Smooth muscle cell of the brain vasculature (primary cell): ENCODE measurements at places on chromosomes 2 and 18.
A peak's percentile ranks its signal among the peaks of the same experiment; 100 is the strongest.

DNA sequence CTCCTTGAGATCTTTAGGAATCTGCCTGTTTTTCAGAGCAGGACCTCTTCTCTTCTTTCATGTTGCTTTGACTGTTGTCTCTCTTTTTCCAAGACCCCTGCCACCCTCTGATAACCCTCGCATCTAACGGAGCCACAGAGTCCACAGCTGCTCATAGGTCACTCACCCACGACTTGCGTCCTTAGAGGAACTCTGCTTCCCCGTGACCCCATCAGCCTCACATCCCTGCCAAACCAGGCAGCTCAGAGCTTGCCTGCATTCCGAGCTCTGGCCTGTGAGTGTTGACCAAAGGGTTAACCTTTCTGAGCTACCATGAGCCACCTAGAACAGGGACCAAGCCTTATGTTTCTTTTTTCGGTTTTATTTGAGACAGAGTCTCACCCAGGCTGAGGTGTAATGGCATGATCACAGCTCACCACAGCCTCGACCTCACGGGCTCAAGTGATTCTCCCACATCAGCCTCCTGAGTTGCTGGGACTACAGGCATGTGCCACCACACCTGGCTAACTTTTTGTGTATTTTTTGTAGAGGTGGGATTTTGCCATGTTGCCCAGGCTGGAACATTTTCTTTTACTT lies 36.4 kb downstream of the CABLES1 start:
- no peak for DNase-seq

GRCh38 chr18:52499644-52500043 lies 159.6 kb downstream of the DCC start:
- DNase-seq, result no peak

DNA sequence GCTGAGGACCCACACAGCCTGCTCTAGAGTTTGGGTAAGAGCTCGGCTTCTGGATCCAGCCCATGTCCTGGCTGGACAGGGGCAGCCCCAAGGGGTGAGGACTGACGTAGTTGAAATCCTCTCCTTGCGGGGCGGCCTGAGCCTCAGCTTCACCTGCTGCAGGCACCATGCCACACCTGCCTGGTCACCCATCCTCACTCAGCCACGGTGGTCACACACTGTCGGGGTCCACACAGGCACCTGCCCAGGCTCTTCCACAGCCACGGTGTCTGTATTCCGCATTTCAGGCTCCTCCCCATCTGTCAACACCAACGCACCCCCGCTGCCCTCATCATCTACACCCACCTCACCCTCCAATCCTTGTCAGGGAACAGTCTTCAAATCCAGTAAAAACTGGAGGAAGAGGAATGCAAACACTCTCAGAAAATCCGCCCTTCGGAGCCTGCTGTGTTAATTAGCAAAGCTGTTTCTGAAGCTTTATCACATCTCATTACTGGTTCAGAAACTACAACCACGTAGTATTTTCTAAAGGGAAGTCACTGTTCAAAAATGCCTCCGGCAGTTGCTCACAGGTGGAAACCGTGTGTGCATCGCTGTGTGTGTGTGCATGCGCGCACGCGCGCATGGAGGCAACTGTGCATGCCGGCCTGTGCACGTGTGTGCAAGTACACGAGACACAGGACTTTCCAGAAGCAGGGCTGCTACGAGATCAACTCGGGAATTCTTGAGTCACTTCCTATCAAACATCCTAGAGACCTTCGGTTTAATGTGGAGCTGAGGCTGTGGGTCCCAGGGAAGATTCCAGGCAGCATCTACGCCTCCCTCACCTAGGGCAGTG lies 38.2 kb downstream of the SLC66A2 start:
- no peak for DNase-seq

DNA sequence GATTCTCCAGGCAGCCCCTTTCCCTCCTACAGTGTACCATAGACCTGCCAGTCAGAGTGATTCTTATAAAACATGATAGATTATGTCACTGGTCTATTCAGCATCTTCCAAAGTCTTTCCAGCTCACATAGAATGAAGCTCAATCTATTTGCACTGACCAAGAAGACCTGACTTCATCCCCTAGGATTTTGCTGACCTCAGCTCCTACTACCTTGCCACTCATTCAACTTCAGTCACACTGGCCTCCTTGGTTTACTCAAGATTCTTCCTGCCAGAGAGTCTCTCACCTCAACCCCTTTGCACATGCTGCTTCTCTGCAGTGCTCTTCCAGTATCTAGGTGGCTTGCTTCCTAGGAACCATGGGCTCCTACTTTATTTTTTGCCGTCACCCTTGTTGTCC lies 392.9 kb downstream of the PID1 start:
- DNase-seq, result no peak

DNA sequence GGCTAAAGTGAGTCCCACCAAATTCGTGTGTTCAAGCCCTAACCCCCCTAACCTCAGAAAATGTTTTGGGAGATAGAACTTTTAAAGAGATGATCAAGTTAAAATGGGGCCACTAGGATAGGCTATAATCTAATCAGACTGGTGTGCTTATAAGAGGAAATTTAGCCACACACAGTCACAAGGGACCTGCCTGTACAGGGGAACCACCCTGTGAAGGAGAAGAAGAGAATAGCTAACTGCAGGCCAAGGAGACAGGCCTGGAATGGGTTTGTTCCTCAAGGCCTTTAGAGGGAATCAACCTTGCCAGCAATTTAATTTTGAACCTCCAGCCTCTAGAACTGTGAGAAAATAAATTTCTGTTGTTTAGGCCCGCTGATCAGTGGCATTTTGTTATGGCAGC lies 36.0 kb upstream of the TANK start:
- no peak for DNase-seq

DNA sequence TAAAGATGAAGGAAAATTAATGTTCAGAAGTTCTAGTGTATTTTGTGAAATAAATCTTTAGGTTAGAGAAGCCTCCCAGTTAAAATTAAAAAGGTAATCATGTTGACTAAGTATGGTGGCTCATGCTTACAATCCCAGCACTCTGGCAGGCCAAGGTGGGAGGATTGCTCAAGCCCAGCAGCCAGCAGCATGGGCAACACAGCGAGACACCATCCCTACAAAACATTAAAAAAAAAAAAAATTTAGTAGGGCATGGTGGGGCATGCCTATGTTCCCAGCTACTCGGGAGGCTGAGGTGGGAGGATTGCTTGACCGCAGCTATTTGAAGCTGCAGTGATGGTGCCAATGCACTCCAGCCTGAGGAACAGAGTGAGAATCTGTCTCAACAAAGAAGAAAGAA lies 17.9 kb downstream of the XPO1 start:
- DNase-seq, result no peak

DNA sequence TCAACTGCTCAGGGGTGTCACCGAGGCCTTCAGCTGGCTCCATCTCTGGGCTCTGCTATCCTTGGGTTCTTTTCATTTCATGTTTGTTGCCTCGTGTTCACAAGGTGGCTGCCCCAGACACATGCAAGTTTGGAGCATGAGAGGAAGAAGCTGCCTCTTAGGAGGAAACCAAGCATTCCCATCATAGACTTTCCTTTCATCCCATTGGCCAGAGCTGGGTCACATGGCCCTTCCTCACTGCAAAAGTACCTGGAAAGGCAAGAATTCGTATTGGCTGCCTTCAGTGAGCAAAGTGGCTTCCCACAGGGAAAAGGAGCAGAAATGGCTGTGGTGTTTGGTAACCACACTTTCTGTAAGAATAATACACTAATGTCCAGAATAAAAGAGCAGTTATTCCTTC lies 155.7 kb upstream of the RAB12 start:
- DNase-seq, result no peak

DNA sequence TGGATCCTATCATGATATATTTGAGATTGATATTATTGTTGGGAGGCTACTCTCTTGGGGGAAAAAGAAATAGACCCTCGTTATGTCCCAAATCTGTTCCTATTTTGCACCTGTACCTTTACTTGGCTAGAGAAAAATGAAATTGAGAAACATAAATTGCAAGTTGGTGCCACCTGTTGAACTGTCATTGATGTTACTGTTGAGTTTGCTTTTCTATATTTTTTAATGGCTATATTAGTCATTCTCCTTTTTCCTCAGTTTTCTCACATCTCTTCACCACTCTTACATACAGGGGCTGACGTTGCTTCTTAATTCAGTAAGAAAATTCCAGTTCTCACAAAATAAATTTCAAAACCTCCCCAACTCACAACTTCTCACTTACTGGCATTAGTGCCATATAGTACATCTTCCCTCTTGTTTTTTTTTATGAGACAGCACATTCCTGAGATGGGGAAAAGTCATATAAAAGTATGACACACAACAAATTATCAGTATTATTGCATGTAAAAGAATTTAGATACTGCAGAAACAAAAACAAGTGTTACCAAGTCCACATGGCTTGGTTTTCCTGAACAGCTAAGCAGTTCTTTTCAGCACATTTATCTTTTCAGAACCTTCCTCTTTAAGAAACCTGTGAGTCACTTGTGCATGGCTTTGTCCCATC lies 348.3 kb upstream of the DSEL start:
- DNase-seq, result no peak

GRCh38 chr18:35203067-35203466 lies 37.8 kb upstream of the ZNF397 start:
- DNase-seq, result no peak

GRCh38 chr18:813172-814071 lies 1.4 kb upstream of the YES1 start:
- no peak for DNase-seq

DNA sequence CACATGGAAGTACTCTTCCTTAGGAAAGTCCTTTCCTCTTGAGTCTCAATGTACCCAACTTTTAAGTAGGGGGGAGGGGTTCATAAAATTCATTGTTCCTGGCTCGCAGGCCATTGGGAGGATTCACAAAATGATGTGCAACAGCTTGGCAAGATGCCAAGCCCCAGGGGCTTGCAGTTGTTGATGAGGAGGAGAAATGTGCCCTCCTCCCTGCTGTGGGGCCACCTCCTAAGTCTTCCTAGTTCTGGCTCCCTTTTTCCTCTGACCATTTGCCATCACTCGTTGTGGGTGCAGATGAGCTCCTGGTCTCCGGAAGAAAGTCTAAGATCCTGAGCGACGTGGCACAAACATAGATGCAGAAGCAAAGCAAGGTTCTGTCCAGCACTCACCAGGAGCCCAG lies 435.4 kb downstream of the EIPR1 start:
- DNase-seq, result no peak

GRCh38 chr2:36357847-36358659 lies 2.5 kb downstream of the CRIM1 start:
- DNase-seq, result no peak

DNA sequence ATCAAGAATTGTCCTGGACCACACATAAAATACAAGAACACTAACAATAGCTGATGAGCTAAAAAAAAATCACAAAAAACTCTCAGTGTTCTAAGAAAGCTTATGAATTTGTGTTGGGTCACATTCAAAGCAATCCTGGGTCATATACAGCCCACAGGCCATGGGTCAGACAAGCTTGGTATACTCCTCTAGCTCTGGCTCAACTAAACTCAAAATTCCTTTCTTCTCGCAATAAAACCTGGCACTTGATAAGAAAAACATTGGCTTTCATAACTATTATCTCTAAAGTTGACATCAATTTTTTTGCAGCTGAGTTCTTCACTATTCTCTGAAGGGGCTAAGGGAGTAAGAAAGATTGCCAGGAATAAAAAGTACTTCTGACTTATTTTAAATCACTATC lies 38.3 kb downstream of the FBXO48 start:
- no peak for DNase-seq

GRCh38 chr2:63555931-63556330 lies 32.3 kb downstream of the WDPCP start:
- no peak for DNase-seq

DNA sequence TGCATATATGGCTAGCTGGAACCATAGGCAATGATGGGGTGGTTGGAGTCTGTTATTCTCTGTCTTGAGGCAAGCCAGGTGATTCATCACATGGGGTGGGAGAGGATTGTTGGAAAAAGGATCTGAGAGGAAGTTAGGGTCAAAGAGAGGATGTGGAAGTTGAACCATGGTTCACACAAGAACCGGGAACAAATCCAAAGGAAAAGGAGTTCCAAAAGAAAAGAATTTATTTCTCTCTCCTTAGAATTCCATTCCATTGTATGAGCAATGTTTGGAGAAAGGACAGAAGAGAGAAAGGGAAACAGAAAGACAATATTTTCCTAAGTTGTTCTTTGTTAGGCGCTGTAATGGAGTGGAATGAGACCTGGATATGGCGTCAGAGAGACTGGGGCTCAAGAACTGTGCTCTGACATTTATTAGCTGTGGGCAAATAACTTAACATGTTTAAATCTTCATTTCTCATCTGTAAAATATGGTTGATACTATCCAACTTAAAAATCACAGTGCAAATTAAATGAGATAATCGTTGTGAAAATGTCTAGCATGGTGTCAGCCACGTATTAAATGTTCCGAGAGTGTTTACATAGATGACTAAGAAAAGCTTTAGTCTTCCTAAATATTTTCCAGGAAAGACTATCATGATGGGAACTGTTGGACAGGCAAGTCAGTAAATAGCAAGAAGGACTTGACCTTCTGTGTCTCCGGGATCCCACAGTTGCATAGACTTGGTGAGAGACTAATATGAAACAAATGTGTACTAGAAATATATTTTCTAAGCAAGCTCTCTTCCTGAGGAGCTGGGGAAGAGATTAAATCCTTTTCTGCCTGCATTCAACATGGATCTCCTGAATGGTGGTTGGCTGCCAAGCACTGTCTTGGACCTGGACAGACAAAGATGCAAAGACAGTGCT lies 71.4 kb downstream of the TRIB2 start:
- peak; percentile 89 for DNase-seq

DNA sequence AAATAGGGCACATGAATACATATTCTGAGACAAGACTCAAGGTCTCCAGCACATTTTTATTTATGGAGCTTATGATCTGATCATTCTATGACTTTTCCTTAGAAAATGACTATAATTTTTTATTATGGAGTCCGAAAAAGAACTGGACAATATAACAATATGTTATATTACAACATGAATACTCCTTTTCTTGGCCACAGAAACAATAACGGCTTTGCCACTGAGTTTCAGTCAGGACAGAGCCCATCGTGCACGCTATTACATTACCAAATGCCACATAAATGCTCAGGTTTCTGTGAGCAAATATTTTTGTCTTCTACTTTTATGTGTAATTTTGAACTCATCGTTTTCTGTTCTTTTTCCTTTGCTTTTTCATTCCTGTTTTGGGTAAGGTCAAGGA lies 509.2 kb upstream of the ZEB2 start:
- DNase-seq, result no peak

GRCh38 chr18:12659904-12660605 lies 2.1 kb upstream of the SPIRE1 start:
- no peak for DNase-seq

- DNase-seq, result no peak
Observed at GRCh38 chr2:150729495-150729955, 242.1 kb upstream of the RND3 start.

DNA sequence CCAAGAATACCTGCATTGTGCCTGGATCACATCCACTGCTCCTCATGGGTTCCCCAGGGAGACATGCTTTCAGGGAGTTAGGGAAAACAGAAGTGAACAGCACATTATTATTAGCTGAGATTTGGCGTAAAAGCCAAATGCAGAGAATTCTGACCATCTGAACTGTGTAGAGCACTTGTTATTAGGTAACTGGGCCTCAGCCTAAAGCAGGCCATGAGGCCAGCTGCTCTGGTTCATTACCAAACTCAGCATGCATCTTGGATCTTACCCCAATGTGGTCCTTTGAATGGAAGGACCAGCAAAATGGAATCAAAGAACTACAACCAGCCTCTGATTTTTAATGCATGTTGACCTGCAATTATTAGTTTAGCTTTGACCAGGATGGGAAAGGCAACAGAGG lies 322.3 kb downstream of the KCNS3 start:
- no peak for DNase-seq
